ENCODE measurements at places on chromosomes 11 and 22.

- DNase-seq: no peak
Observed at GRCh38 chr11:37203006-37203405, 605.0 kb upstream of the RAG2 start.

- DNase-seq: no peak
Observed at GRCh38 chr11:65427691-65428577, 5.3 kb downstream of the NEAT1 start.

GRCh38 chr22:46972901-46973831 is 210.7 kb downstream of the TBC1D22A start:
- DNase-seq: no peak

- no peak for DNase-seq
Observed at GRCh38 chr11:5514841-5515240, 1.7 kb downstream of the UBQLNL start.

DNA sequence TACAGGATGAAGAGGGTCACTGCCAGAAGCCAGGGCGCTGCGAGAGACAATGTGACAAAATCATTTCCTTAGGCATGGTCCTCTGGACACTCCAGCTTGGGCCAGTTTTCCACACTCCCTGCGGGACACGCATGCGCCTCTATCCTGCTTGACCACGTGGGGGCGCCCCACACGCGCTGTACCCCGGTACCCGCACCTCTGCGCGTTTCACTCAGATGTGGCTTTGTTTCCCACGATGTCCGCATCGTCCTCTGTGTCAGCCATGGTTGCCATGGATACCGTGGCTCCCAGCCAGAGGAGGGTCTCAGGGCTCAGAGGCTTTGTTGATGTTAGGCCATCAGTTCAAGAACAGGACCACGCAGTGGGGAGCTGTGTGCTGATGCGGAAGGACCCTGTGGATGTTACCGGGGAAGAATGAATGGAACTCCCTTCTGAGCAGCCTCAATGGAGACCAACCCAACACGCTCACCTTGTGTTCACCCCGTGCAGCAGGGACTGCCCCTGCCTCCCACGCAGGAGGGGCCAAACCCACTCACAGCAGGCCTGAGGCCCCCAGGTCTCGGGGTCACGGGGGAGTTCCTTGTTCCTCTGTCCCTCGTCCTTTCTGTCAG is 101.1 kb upstream of the SLC22A12 start:
- peak; percentile 47 for DNase-seq

- no peak for DNase-seq
Observed at GRCh38 chr11:79182794-79183193, 258.0 kb downstream of the TENM4 start.

- no peak for DNase-seq
Observed at GRCh38 chr11:94546886-94547285, 3.2 kb downstream of the FUT4 start.

DNA sequence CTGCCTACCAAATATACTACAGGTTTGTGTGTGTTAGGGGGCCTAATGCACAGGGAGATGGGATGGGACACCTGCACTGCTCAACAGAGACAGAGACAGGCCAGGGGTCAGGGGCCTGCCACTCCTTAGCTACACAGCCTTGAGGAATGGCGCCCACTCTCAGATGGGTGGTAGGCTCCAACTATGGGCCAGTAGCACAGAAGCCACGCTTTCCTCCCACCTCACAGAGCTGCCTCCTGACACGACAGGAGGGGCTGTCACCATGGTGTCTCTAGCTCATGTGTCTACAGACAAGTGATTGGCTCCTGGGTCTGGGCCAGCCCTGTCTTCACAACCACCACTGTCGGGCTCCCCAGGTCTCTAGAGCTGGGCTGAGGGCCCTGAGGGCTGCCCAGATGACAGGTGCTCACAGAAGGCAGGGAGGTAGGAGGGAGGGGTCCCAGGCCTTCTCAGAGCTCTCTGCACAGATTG is 81.8 kb downstream of the DGCR2 start:
- DNase-seq: no peak

GRCh38 chr11:62865635-62866034 is 15.1 kb upstream of the SLC3A2 start:
- DNase-seq: no peak

DNA sequence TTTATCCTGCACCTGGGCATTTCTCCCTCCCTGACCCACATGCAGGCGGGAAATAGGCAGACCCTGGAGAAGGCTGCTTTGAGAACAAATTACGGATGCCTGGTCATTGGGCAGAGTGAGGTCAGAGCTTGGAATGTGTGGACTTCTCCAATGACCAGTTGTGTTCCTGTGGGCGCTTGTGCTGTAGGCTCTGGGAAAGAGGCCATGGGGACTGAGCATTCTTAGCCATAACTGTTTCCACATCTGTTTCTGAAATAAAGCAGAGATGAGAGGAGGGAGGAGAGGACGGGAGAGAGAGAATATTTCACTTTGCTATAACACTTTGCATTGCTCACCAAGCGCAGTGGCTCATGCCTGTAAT is 11.2 kb upstream of the TMEM184B start:
- DNase-seq: no peak
